Central memory CD4-positive, alpha-beta T cell (primary cell): ENCODE measurements at places on chromosomes 2 and 18.

DNA sequence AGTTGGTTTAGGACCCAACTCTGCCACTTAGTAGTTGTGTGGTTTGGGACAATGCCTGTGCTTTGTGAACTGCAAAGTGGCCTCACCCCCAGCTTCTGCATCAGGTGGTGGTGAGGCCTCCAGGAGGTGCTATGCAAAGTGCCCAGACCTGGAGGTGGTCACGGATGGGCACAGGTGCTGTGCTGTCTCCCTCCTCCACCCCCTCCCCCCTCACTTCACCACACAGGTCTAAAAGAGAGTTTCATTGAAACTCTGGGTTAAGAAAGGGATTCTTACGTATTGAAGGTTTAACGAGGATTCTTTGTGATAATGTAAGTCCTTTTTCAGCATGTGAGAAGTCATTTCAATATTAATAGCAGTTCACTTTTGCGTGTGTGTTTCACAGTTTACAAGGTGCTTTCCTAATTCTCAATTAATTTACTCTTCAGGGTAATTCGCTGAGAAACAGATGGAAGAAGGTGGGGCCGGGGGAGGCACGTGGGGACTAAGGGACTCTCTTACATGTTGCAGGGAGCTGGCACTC lies 369.9 kb downstream of the LPIN1 start:
- no peak for DNase-seq

DNA sequence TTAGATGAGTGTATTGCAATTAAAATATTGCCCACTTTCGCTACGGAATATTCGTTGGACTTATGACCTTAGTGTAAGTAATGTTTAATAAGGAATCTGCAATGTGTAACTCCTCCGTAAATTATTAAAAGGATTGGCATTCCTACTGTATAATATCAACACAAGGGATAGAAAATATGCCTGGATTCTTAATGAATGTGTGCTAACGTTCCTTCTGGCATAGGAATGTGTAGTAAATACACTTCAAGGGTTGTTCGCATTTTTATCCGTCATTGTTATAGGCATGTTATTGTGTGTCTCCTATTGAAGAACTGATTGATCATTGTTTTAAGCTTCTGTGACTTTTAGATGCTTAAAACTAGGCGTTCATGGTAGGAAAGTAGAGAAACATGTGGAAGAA lies 134.5 kb downstream of the NEDD4L start:
- no peak for DNase-seq

GRCh38 chr2:214843823-214844222 lies 34.3 kb upstream of the BARD1 start:
- DNase-seq: no peak

GRCh38 chr2:8774371-8774770 lies 63.0 kb downstream of the KIDINS220 start:
- no peak for DNase-seq

GRCh38 chr2:61470122-61470951 lies 550 bp downstream of the USP34 start:
- peak; percentile 39 for DNase-seq

- DNase-seq: no peak
Measured at GRCh38 chr2:110126906-110127305, 11.3 kb upstream of the MALL start.

- DNase-seq: no peak
Measured at GRCh38 chr2:231450548-231450989, 13.7 kb downstream of the NCL start.

GRCh38 chr2:46747297-46747818 lies 168.2 kb downstream of the MCFD2 start:
- no peak for DNase-seq

- no peak for DNase-seq
Measured at GRCh38 chr2:164314148-164314547, 307.1 kb downstream of the GRB14 start.

GRCh38 chr18:74940856-74941255 lies 268.1 kb downstream of the PTGR3 start:
- DNase-seq: no peak

GRCh38 chr2:111095434-111095833 lies 25.3 kb upstream of the BCL2L11 start:
- no peak for DNase-seq

- DNase-seq: no peak
Measured at GRCh38 chr2:71880287-71880686, 267.4 kb downstream of the CYP26B1 start.

- DNase-seq: no peak
Measured at GRCh38 chr2:63073994-63074393, 23.4 kb downstream of the OTX1 start.

DNA sequence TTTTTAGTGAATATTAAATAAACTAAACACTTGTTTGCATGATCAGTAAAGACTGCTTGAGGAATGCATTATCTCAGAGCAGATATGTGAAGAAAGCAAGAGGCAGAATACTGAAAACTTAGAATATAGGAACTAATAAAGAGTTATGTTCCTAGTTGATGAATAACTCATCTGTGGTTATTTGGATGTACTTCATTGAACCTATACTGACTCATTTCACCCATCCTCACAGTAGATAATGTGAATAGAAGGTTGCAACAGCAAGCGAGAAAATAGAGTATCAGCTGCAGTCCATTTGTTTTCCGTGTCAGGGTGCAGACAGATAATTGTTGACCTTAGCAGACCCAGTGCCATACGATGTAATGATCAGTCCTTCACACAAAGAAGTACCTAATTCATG lies 945.7 kb upstream of the LRRTM1 start:
- DNase-seq: no peak

DNA sequence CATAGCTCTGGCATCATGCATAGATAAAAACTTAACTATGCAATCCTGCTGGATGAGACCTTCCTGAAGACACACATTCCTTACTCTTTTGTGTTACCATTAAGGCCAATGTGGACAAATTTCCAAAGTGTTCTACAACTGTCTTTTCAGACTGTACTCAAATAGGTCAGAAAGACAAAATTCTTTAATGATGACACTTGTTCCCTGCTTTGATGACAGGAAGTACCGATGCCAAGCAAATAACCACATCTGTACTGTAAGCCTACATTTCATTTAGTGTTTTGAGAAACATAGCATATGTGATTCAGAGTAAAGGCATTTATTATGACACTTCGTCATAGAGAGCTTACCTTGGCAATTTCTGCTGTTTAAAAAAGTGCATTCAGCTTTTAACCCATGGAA lies 55.0 kb downstream of the PMAIP1 start:
- no peak for DNase-seq

GRCh38 chr2:239932881-239933735 lies 92.0 kb downstream of the NDUFA10 start:
- no peak for DNase-seq

DNA sequence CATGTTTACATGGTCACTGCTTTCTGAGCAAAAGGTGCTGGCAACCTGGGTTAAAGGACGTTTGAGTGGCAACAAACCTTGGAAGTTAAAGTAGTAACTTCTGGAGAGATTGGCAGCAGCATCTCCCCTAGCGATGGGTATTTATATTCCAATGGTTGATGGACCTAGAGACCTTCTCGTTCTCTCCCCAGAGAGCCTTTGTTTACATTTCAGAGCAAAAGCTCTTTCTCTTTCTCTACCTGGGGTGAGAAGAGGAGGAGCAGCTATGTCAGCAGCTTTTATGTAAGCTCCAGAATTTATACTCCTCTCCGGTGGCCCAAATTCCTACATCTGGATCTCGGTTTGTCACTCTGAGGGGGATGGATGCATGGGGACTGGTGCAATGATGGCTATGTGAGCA lies 213.7 kb upstream of the ARL4C start:
- DNase-seq: no peak

DNA sequence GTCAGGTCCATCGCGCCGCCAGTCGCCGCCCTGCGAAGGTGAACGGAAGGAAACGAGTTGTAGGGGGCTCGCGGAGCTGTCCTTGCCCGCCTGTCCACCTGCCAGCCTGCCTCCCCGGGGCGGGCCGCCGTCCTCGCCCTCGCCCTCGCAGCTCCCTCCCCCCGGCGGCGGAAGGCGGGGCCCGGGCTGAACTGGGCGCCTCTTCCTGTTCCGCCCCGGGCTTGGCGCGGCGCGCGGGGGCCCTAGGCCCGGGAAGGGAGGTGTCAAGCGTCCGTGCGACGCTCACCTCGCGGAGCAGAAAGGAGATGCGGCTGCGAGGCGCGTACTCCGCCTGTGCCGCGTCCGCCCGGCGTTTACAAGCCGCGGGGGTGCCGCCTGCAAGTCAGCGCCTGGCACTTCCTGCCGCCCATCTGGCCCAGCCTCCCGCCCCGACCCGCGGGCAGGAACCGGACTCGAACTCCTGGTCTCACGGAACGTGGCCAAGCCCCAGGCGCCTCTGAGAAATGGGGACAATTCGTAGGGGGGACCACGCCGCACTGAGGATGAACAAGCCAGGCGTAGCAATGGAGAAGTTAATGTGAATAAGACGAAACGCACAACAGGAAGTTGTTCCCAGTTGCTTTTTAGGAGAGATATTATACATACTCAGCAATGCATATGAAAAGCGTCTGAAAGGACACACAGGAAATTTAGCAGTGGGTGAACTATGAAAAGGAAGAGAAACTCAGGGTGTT lies at the start of gene CNPPD1:
Gene CNPPD1, minus strand, starts transcription at position 108 of the 734 bp plus-strand sequence. Its CDS starts 97 bp downstream, at position 11.
- peak; percentile 89 for DNase-seq

- DNase-seq: no peak
Measured at GRCh38 chr18:52367953-52368742, 28.2 kb downstream of the DCC start.
